ENCODE measurements at places on chromosomes 12 and 14.

- no peak for DNase-seq
Measured at GRCh38 chr14:83697099-83697498, 1832.8 kb upstream of the FLRT2 start.

DNA sequence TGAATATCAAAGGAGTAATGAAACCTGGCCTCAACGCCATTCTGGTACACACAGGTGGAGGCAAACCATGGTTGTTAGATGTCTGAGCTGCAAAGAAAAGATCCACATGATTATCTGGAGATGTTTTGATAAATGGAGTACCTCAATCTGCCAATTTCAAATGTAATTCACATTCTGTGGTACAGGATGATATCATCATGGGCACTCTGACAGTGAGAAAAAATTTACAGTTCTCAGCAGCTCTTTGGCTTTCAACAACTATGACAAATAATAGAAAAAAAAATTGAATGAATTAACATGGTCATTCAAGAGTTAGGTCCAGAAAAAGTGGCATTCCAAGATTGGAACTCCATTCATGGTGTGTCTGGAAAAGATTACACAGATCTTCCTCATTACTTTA is 17.3 kb downstream of the TMED8 start:
- DNase-seq: no peak

- DNase-seq: no peak
Measured at GRCh38 chr12:54261815-54262402, 18.0 kb downstream of the CBX5 start.

GRCh38 chr12:10558301-10558700 is 52.6 kb downstream of the EIF2S3B start:
- DNase-seq: no peak

GRCh38 chr12:117674313-117674712 is 294.5 kb downstream of the KSR2 start:
- DNase-seq: no peak

DNA sequence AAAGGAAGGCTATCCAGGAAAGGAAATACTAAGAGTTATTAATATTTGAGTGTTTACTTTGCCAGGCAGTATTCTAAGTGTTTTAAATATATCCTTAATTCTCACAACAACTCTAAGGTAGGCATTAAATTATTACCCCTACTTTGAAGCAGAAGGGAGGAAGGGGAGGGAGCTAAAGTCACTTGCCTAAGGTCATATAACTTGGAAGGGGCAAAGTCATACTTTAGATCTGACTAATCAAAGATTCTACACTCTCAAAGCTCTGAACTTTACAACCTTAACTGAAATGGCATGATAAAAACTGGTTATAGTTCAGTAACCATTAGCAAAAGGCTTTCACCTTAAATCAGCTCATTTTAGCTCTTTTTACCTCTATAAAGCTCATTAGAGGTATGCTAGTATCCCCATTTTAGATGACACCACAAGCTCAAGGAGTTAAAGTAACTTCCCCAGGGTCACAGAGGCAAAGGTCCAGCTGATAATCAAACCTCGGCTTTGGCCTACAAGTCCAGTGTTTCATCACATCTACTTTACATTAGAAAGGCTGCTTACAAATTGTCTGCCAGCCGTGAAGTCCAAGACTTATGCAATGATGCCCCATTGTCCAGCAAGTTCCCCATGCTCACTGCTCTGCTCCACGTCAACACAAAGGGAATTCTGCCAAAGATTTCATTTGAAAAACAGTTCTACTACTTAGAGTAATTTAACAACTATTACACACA is 223.9 kb downstream of the MED13L start:
- no peak for DNase-seq

- DNase-seq: no peak
Measured at GRCh38 chr12:113854385-113855142, 111.6 kb downstream of the RBM19 start.

- peak; percentile 52 for DNase-seq
Measured at GRCh38 chr14:95533391-95533821, 1.4 kb upstream of the GLRX5 start.

DNA sequence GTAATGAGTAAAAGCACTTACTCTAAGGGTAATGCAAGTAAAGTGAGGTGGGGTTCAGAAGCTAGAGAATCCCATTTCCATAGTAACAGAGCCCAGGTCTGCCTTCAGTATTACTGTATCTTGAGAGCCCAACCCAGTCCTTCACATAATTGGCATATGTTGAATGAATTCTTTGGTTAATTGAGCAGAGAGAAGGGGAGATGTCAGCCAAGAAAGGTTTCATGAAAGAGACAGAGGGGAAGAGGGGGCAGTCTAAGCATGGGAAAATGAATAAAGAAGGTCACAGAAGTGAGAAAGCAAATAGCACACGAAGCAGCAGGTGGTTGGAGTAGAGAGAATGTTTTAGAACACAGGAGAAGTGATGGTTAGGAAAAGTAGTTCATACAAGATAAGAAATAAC is 371.1 kb downstream of the SEC23A start:
- DNase-seq: no peak

GRCh38 chr12:12684375-12685106 is 11.4 kb downstream of the GPR19 start:
- peak; percentile 56 for DNase-seq

GRCh38 chr14:76090616-76091391 is 60.9 kb upstream of the GPATCH2L start:
- no peak for DNase-seq

- no peak for DNase-seq
Measured at GRCh38 chr12:102920271-102920670, 3.2 kb upstream of the PAH start.

- DNase-seq: no peak
Measured at GRCh38 chr14:54686219-54686870, 119.4 kb downstream of the SAMD4A start.

GRCh38 chr12:32854716-32855115 is 41.9 kb downstream of the PKP2 start:
- DNase-seq: no peak

- DNase-seq: no peak
Measured at GRCh38 chr12:114003286-114003685, 37.2 kb upstream of the RBM19 start.

DNA sequence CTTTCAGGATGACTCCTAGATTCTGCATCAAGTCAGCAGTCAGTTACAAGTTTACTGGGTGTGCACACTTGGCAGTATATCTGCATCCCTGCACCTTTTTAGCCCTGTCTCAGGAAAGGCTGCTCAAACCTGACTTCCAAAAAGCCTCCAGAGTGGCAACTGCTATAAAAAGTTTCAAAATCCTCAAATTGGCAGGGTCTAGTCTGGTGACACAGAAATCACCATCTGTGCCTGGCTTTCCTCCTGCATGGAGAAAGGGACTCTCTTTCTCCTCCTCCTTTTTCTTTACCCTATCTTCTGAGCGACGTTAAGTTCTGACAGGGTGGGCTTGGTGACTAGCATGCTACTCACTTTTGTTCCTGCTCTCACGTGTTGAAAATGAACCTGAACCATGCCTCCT is 679.5 kb downstream of the C12orf50 start:
- no peak for DNase-seq

DNA sequence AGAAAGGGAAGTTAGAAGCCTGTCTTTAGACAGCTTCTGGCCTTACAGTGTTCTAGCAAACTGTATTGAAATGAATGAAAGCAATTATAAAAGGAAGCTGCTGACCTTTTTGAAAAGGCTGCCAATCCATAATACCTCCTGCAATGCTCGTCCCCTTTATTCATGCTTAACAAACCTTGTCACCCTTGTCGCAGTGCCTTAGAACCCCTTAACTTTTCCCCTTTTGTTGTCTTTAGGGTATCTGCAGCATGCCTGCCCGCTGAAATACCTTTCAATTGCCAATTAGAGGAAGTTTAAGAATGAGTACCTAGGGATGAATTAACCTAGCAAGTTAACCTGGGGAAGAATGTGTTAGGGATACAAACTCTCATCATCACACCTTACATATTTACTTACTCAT is 731.2 kb downstream of the RERGL start:
- no peak for DNase-seq

DNA sequence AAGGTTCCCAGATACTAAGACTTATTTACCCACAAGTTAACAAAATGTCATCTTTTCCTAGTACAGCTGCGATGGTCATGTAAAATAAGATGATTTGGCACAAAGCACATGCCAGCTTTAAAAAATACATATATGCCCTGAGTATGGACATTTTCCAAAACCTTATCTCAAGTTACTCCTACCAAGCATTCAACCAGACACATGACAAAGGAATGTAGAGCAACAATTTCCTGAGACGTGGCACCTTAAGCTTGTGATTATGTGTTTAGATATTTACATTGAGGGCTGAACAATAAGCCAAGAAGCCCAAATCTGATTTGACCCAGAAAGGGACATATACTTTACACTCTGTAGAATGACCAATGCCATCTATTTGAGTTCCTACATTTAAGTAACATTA is 24.5 kb upstream of the OVCH1 start:
- DNase-seq: no peak

DNA sequence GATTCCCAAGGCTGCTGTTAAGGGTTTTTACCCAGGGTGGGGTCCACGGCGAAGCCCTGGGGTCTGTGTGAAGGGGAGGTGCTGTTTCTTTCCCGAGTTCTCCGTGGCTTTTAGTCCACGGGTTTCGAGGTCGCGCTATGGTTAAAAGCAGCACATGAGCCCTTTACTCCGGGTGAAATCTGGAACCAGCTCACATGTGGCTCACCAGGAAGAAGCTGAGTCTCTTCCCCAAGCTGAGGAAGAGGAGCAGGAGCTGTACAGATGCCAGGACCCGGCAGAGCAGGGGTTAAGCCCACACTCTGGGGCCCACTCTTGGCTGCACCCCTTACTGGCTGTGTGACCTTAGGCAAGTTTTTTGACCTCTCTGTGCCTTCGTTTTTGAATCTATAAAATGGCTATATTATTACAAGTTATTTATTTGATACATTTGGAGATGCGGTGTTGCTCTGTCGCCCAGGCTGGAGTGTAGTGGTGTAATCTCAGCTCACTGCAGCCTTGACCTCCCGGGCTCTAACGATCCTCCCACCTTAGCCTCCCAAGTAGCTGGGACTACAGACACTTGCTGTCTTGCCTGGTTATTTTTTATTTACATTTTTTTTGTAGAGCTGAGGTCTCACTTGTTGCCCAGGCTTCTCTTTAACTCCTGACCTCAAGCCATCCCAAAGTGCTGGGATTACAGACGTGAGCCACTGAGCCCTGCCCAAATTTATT is 266.3 kb downstream of the AACS start:
- DNase-seq: peak; percentile 2

GRCh38 chr12:84726780-84727179 is 185.8 kb downstream of the SLC6A15 start:
- DNase-seq: no peak

- DNase-seq: no peak
Measured at GRCh38 chr14:20436363-20436755, 393 bp upstream of the KLHL33 start.

- DNase-seq: peak; percentile 77
Measured at GRCh38 chr14:56552615-56553014, 27.0 kb upstream of the TMEM260 start.

- DNase-seq: no peak
Measured at GRCh38 chr12:42704340-42704739, 114.8 kb upstream of the PRICKLE1 start.

GRCh38 chr12:110670161-110670701 is 18.7 kb downstream of the HVCN1 start:
- DNase-seq: no peak

GRCh38 chr12:6538420-6539313 is 4.3 kb downstream of the GAPDH start:
- DNase-seq: peak; percentile 47

DNA sequence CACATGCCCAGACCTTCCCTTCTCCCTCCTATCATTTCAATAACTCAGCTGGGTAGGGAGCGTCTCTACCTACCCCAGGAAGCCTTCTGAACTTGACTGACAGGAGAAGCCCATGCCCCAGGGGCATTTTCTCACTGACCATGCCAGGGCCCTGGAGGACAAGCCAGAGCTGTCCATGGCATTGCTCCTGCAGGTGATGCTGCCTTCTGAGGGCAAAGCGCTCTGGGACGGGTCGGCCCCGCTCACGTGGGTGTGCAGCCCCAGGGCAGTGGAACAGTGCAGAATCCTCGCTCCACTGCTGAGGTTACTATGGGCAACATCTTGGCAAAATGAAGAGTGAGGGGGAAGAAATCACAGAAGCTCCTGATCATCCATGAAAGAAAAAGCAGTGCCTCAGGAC is 28.5 kb upstream of the CIPC start:
- DNase-seq: no peak

DNA sequence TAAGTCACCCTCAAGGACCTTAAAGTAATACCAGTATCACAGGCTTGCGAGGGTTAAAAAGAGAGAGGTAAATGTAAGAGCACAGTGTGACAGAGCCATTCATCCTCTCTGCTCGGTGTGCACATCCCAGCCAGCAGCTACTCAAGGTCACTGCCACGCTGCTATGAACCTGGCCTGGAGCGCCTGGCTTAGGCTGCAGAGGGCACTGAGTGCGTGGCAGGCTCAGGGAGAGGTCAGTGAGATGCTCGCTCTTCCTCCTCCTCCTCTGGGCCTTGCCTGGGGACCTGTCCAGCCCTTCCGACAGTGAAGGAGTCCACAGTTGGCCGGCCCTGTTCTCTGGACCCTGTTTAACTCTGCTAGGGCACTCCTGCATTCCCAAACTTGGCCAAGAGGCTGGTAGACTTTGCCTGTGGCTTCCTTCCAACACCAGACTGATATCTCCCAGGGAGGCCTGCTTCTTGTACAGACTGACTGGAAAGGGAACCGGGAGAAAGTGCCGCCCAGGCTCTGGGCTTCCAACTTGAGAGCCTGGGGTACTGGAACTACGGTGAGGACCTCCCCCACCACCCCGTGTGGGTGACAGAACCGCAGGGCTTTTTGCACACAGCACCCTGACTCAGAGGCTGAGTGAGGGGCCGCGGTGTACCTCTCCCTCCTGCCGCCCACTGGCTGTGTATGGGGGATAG is 62.6 kb upstream of the CORO1C start:
- DNase-seq: no peak

DNA sequence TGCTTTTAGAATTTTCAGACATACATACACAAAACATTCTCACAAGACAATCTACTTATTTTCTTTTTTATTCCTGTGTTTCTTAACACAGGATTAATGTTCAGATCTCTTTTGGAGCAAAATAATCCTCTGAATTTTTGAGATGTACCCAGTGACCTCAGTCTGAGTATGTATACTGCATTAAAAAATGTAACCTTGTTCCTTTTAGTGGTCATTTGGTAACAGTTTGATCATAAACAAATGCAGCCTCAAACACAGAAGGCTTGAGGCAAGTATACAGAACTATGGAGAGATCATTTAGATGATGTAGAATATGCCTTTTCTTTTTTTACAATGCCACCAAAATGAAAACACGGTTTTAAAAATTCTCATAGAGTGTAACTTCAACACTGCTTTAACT is 9.7 kb downstream of the HIF1A start:
- DNase-seq: no peak
